ENCODE measurements at places on chromosomes 7 and 10.

DNA sequence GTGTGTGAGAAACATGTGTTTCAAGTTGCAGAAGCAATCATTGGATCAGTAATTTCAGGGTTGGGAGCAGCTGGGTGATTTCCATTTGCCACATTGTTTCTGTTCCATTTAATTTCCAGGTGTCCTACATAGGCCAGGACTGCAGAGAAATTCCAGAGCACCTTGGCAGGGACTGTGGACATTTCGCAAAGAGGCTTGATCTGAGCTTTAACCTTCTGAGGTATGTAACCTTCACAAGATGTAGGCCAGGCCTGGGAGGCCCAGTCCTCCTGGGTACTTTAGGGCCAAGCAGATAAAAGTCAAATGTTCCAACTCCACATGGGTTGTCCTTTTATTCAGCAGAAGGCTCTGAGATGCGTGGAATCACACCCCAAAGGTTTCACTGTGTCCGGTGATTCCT is 6.9 kb downstream of the LRMDA start:
- DNase-seq, result no peak

DNA sequence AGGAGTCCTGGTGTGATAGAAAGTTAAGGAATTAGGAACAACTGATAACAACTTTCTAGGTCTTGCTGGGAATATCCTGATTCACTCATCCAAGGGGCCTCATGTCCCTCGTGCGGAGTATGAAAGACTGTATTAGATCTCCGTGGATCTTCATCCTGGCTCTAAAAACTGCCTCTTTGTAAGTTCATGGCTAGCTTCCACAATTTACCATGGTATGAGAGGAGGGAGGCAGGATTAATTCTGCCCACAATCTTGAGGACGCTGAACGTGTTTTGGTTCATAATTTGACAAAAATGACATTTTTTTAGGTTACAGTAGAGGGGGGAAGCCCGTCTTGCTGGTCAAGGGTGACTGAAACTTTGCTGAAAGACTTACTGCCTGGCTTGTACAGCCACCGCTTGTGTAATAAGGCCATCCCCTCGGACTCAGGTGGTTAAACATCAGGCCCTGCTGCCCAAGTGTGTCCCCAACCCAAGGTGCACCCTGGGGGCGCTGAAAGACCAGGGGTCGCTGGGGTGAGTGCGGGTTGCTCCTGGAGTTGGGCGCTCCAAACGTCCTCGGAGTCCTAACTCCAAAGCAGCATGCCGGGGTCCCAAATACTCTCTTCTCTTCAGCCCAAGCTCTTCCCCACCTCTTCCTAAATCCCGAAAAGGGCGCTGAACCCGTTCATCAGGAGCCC is 733 bp downstream of the HIBADH start:
- DNase-seq, result peak; percentile 50

DNA sequence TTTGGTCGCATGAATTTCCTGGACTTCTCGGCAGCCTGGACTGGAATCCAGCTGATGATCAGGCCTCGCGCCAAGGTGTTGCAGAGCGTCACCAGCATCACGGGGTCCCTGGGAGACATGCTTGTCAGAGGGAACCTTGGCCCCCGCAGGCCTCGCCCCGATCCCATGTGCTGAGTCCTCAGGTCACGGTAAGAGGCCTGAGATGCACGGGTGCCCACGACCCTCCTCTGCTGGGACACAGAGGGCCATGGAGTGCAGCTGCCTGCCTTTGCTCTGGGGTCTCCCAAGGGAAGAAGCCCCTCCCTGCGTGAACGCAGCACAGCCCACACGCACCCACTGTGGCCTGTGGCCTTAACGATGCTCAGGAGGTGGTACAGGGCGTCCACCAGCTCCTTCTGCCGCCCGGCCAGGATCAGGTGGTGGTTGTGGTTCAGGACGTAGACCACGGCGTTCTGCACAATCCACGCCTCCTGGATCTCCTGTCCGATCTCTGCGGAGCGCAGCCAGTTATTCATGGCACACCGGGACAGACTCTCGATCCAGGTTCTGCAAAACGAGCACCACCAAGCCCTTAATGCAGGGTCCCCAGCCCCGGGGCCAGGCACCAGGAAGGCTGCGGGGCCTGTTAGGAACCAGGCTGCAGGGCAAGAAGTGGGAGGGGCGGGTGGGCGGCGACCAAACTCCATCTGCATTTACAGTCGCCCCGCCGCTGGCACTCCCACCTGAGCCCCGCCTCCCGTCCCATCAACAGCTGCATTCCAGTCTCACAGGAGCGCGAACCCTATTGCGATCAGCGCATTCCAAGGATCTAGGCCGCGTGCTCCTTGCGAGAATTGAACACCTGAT is 29.4 kb downstream of the CFAP46 start:
- DNase-seq, result no peak

GRCh38 chr7:127870231-127870907 is 160.9 kb downstream of the LRRC4 start:
- DNase-seq, result peak; percentile 59

- no peak for DNase-seq
Measured at GRCh38 chr10:94093286-94093905, 99.7 kb downstream of the PLCE1 start.

- DNase-seq, result peak; percentile 0
Measured at GRCh38 chr10:55019439-55019838, 218.4 kb upstream of the PCDH15 start.

DNA sequence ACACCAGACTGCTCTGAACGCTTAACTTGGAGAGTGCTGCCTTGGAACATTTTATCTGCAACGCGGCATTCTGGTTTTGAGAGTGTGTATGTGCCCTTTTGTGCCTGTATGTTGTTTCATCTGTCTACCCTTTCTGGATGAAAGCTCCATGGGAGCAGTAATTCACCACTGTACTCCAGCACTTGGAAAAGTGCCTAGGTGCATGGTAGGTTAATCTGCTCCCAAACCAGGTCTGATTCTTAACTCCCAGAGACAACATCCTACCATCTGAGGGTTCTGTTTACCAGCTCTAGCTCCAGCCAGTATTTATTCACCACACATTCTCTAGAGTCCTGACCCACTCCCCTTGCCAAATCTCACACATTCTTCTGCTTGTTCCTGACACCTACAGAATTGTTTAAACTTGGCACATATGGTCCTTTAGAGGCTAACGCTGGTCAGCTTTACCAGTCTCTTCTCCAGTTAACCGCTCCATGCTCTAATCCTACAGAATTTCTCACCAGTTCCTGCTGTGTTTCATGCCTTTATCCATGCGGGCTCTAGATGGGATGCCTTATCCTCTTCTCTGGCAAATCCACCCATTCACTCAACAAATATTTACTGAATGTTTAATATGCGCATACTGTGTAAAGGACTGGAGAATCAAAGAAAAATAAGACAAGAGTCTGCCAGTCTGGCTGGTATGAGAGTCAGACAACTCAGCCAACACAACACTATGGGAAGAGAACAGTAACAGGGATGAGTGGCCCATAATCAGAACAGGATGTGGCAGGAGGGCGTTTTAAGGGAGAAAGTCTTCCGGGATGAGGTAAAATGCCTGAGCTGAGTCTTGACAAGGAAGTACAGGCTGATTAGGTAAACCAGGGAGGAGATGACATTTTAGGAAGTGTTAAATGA is 46.3 kb downstream of the MTPN start:
- DNase-seq, result no peak

- DNase-seq, result peak; percentile 62
Measured at GRCh38 chr7:32942415-32943251, 14.6 kb upstream of the FKBP9 start.

- DNase-seq, result no peak
Measured at GRCh38 chr10:58027426-58027825, 240.3 kb downstream of the IPMK start.

DNA sequence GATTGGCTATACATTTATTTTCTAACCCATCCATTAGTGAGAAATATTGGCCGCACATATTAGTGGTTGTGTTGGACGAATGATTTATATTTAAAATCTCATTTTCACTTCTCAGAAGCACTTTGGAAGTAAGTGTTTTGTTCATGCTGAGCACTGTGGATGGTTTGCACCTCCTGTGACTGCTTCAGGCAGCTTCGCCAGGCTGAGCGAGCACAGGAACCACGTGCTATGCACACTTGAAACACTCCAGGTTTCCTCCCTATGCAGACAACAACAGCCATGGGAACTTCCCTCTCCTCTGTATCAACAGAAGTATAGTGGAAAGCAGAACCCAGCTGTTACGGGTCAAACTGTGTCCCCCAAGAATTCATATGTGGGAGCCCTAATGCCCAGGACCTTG is 67.3 kb upstream of the WDR11 start:
- no peak for DNase-seq

GRCh38 chr10:57952741-57953140 is 315.0 kb downstream of the IPMK start:
- no peak for DNase-seq

- DNase-seq, result no peak
Measured at GRCh38 chr10:114879541-114880158, 58.1 kb downstream of the FHIP2A start.

DNA sequence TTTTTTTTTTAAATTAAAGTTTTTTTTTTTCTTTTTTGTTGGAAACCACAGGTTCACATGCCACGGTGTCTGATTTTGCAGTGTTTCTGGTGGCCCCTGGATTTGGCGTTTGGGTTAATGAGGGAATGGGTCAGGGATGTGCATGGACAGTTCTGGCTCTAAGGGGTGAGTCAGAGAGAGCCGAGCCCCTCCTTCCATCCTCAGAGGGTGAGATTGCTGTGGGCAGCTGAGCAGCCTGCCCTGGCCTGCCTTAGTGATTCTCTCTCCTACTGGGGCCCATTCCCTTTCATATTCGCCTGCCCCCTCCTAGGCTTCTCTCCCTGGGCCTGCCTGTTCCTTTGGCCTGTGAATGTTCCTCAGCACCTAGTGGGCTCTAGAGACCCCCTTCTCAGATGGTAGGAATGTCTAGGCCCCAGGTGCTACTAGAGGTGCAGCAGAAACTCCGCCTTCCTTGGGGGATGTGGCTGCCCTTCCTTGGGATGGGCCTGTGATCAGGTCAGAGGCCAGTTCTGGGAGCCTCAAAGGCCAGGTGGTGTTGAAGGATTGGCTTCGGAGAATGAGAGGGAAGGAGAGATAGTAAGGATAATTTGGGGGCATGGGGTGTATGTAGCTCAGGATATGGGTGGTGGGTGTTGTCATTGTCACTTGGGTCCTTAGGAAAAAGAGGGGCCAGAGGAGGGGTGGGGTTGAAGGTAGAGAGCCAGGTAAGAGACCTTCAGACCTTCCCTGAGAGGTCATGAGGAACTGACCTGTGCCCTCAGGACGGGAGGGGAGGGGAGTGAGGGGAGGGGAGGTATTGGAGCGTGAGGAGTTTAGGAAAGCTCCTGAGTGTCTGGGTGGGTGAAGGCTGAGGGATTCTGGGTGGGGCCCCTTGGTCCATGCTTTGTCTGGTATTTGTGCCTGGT is 19.8 kb downstream of the TSPAN14 start:
- DNase-seq, result no peak

GRCh38 chr7:151301471-151302462 is 39.8 kb upstream of the NUB1 start:
- DNase-seq, result no peak

DNA sequence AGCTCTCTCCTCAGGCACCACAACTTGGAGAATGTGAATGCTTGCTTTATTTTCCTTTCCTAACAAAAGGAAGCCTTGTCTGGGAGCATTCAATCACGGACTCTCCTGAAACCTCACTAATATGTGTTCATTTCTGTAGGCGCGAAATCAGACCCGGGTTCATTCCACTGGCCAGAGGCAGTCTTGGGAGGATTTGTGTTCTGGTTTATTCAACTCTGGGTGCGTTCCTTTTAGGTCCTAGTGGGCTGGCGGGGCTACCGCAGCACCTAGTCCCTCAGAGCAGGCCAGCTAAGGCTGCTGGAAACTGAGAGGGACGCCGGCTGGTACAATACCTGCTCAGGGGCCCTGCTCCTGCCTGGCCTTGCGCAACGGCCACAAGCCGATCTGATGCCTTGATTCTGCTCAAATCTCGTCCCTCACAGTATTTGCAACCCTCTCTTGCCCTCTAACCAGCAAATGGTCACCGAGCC is 7.5 kb downstream of the HOXA4 start:
- DNase-seq, result no peak
